ENCODE measurements at places on chromosomes 6 and 20. TPM values are rescaled to one million over a fixed set of nuclear protein-coding genes. Genes with fewer than 3 reads are reported as not detected.

SLC26A8 gene
- total RNA-seq = not detected

- no peak for DNase-seq
These were observed 248.4 kb upstream of the HSF2 start for GRCh38 chr6:122151066-122151465.

DNA sequence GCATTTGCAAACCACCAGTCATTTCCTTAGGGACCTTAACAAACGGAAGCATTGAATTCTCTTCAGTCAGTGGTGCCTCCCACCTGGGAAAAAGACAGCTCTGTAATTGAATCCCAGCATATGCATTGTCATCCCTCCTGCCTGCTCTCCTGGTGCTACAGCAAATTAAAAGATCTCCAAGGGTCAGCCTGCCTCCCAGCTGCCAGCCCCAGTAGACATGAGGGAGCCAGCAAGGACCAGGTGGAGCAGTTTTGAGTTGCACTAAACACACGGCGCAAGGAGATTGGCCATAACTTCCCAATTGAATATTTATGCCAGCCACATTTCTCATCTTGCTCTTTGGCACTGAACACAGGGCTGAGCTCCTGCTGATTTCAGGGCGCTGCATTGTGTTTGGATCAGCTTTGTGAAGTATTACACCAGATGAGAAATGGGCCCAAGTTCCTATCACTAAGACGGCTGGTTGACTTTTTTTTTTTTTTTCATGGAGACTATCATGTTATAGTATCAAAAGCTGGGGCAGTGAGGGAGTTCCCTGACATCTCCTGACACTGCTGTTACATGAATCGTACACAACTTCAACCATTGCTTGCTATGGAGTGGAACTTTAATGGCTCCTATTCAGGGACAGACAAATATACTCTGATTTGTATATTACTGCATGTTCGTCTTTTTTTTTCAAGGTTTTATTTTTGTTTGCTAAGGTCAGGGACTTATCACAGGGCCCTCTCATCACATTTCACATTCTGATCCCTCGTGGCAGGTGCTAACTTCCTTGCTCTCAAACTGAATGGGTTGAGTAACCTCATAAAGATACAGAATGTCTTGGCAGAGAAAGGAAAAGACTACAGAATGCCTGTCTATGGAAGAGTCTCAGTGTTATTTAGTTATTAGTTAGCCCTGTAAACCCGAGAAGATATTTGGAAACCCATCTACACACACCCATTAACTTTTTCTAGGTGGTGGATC lies 191.1 kb downstream of the EYA4 start:
- DNase-seq = no peak

- no peak for DNase-seq
These were observed 209.3 kb downstream of the ALDH8A1 start for GRCh38 chr6:134740473-134741199.

DNA sequence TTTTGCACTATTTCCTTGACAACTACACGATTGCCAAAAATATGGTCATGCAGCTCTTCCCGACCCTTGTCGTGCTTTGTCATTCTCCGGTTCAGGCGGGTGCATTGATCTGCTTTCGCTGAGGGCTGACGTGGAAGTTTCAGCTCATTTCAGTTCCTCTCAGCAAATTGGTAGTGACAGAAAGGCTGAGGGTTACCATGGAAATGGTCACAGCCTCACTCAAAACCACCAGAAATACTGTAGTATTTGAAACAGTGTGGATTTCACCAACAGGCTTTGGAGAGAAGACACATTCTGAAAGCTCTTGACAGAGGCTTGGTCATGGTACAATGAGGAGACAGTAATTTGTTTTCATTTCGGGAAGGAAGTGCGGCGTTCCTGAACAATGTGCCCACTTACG lies 99.7 kb upstream of the EXOC2 start:
- no peak for DNase-seq

DNA sequence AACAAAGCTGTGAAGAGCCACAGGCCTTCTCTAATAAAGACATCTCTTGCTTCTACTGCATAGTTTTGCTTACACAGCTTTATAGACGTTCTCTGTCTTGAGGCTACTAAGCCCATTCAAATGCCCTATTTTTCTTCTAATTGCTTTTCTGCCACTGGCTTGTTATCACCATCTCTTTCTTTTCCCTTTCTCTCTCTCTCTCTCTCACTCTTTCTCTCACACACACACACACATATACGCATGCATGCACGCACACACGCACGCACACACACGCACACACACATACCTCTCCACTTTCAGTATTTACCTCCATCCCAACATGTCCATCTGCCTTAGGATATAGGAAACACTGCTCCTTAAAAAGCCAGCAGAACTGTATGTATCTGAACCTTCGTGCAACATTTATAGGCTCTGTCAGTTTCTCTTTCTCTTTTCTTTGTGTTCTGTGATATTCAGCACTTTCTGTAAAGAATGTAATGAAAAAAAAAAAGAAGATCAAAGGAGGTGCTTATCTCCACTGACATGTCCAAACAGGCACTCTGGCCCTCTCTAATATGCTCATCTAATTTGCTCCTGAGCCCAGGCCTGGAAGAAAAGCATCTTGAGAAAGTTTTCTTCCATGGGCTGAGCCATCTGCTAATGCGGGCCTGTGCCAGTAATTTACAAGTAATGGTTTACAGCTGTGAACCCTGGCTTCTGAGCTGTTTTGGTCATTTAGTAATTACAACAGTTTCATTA lies 1046.7 kb upstream of the MAP3K7 start:
- DNase-seq = no peak

DNA sequence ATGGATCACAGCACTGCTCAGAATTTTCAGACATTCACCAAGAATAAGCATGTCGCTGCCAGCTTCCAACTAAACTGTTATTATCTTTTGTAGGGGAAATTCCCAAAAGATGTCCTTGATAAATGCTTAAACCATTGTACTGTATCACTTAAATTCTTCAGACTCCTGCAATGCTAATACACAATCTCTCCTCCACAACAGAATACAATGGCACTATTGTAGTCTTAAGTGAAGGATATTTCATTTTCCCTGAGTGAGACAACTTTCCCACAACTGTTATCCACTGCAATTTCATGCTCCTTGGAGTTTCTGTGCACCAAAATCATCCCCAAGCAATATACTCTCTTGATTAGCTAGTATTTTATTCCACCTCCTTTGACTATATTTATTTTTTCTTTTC lies 189.7 kb downstream of the COL9A1 start:
- DNase-seq = no peak

DNA sequence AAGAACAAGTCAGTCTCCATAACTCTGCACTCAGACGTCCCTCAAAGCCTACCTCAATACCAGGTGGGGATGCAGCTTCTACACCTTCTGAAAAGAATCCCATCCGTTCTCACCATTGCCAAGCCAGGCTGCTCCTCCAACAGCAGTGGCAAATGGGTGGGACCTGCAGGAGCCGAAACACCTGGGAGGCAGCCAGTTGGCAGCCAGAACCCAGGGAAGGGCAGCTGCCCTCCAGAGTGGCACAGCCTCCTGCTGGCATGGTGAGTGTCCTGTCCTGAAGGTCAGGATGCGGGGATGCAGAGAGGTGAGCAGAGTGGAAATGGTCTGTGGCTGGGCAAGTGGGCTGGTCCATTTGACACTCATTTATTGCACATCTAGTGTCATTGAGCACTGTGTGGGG lies 210.6 kb upstream of the CDH4 start:
- no peak for DNase-seq

DNA sequence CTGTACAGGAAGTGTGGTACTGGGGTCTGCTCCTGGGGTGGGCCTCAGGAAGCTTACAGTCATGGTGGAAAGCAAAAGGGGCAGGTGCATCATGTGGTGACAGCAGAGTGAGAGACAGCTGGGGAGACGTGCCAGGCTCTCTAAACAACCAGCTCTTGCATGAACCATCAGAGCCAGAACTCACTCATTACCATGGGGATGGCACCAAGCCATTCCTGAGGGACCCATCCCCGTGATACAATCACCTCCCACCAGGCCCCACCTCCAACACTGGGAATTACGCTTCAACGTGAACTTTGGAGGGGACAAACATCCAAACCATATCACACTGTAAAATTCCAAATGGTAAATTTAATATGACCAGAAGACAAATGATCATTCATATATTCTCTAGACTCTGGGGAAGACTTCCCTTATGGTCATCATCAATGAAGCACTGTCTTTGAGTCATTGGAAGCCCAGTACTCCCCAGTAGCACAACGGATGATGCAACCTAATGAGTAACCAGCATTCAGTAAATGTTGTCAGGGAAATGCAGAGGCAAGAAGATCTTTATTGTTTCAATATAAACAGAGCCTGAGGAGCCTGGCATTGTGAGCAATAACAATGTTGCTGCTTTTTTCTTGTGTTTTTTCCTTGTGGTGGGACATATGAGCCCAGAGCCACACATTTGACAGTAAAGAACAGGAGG lies 48.2 kb upstream of the RALY start:
- no peak for DNase-seq

- no peak for DNase-seq
These were observed 264.8 kb downstream of the RNGTT start for GRCh38 chr6:88698661-88699060.

FILIP1 gene
- total RNA-seq = 160 TPM
